T follicular helper cell (primary cell): ENCODE measurements at places on chromosomes 5 and 9.

GRCh38 chr9:97510797-97511654, 9.6 kb downstream of the TMOD1 start:
- no peak for DNase-seq

DNA sequence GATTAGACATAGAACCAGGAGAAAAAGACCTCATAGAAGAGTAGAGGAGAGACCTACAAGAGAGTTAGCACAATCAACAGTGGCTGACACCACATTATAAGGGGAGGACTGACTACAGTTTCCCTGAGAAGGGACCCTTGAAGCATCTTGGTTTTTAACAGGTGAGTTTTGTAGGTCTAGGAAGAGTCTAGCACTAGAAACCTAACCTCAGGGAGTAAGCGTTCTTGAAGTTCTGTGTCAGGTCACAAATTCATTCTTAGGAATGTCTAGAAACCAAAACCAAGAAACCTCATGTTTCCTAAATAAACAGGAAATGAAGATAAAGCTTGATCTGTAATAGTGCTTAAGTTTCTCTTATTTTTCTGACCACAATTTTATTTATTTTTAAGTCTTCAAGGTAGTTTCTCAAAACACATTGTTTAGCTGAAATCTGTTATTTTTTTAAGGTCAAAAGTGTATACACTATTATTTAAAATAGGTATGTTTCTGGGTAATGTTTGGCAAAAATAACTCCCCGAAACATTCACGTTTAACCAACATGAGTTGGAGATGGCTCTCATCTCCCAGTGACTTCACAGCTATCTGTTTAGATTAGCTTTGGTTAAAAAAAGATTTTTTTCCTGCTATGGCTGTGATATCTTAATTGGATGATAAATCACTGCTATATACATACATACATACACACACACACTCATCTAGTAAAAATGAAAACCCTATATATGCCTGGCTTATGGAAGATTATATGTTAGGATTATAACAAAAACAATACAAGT, 37.1 kb downstream of the MAP3K1 start:
- no peak for DNase-seq

DNA sequence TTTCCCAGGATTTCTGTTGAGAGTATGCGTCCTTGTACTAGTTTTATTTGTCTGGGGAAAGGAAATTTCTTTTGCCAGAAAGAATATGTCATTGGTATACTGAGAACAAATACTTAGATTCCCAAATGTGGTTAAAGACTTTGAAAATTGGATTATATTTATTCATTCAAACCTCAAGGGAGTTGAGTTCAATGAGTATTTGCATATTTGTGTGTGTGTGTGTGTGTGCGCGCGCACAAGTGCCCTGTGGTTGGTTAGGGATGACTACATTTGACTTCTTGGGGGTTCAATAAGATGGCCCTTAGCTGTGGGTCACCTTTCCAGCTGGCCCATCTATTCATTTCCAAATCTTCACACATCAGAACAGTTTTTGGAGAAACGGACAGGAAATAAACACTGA, 4.9 kb downstream of the RXFP3 start:
- no peak for DNase-seq

- DNase-seq, result no peak
Observed at GRCh38 chr5:171705830-171706468, 79.7 kb upstream of the SMIM23 start.

DNA sequence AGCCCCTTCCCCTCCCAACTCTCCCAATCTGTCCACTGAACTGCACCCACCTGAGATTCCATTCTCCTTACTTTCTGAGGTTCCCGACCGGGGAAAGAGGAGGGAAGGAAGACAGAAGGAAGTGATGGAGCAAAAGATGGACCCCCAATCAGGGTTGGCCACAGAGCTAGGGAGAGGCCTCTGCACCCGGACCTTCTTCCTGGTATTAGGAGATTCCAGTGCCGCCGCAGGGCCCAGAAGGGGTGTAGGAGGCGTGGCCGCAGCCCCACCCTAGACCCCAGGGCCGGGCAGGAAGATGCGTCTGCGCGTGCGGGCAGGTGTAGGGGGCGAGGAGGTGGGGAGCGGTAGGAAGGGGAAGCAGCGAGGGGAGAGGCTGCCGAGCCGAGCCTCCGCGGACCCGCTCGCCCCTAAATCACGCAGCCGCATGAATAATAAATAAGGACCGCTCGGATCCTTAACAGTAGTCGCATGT, 104.2 kb upstream of the MVB12B start:
- no peak for DNase-seq

DNA sequence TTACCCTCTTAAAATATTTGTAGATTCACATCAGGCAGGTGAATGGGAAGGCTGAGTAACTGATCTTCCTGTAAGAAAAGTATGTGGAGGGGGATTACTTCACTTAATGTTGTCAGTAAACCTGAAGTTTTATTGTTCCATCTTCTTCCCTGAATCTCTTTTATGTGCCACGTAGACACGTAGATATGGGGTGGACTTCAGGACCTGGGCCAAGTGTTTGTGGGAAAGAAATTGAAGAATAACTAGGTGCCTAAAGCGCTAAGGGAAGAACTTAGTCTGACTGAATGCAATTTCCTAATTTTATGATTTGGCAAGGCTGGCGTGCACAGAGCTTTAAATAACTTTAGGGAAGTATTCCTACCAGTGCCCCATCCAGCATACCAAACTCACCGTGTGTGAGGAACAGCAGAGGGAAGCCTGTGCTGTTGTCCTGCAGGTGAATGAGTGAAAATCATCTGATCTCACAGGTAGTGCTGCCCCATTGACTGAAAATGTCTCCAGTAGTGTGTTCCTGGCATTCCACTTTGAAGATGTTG, 323.4 kb downstream of the KDM4C start:
- DNase-seq, result no peak

DNA sequence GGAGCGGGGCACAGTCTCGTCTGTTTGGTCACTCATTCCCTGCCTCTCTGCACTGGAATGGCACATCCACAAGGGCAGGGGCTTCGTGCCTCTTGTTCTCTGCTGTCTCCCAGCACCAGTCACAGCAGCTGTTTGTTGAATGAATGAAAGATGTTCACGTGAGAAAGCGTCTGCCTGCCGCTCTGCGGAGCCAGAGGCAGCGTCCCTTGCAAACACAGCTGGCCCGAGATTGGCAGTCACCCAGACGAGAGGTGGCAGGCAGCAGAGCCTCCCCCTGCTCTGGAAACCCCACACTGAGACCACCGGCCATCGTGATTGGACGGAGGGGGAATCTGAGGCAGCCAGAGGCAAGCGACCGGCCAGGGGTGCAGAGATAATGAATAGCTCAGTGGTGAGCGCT, 6.0 kb upstream of the FAM163B start:
- DNase-seq, result no peak

- no peak for DNase-seq
Observed at GRCh38 chr5:96120120-96120519, 158.5 kb upstream of the ELL2 start.
